ENCODE measurements at places on chromosomes 6 and 20. TPM values are rescaled to one million over a fixed set of nuclear protein-coding genes. Genes with fewer than 3 reads are reported as not detected.

Gene PLEKHG1
- 1.3 TPM for total RNA-seq

Gene REM1
- not detected for total RNA-seq

Gene PLAGL2
- 4.4 TPM for total RNA-seq

Gene AGPAT4
- 3.9 TPM for total RNA-seq

Gene DLL1
- 1.2 TPM for total RNA-seq

All from PC-3 (cell line).